Mesenteric fat pad (tissue), 1 donor: ENCODE measurements at places on chromosomes 4 and X.

- no peak for DNase-seq
Measured at GRCh38 chrX:9340598-9341290, 124.1 kb upstream of the TBL1X start.

DNA sequence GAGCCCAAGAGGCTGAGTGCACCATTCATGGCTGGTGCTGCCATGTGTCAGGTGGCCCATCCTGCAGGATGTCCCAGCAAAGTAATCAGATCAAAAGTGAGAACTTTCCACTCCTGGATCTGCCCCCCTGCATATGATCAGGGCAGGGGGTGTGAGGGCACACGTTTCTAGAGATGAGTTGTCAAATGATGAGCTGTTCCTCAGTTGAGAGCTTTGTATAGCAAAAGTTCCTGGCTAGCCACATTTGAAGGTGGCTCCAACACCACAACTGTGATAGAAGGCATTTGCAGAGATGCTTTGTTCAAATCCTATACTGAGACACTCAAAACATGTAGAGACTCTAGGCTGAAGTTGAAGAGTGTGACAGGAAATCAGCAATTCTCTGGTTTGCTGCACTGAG is 501.8 kb downstream of the BCOR start:
- DNase-seq: peak; percentile 5

- DNase-seq: no peak
Measured at GRCh38 chr4:124884316-124884715, 171.8 kb upstream of the ANKRD50 start.

DNA sequence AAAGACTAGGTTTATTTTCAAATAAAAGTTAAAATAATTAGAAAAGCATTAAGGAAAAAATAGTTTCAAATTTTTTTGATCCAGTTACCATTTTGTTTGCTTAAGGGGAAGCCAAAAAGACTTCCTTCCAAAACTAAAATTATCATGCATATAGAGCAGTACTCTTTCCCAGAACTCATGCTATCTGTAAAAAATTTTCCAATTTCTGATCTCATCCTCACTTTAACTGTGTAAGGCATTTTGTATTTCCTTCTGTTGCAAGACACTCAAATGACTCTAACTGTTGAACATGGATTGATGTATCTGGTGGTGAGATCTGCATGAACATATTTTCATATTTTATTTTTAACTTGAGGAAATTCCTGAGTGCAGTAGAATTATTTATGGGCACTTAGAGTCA is 150.1 kb downstream of the ADAM29 start:
- no peak for DNase-seq

DNA sequence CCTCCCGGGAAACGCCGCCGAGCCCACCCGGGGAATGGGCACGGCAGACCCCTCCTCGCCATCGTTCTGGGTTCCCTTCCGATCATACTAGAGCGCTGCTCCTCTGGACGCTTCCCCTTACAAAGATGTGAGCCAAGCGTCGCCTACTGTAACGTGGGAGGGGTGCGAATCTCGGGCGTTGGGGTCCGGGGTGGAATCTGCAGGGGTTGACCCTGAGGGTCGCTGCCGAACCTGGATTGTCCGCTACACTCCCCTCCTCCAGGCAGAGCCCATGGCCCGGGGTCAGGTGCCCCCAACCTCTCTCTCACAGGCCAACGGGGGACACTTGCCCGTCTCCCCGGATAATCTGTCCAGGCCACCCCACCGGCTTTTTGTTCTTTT is 13.8 kb downstream of the BCOR start:
- no peak for DNase-seq

GRCh38 chrX:96575011-96575410 is 109.6 kb upstream of the DIAPH2 start:
- no peak for DNase-seq

- DNase-seq: no peak
Measured at GRCh38 chrX:15785176-15785750, 5.0 kb upstream of the ZRSR2 start.

DNA sequence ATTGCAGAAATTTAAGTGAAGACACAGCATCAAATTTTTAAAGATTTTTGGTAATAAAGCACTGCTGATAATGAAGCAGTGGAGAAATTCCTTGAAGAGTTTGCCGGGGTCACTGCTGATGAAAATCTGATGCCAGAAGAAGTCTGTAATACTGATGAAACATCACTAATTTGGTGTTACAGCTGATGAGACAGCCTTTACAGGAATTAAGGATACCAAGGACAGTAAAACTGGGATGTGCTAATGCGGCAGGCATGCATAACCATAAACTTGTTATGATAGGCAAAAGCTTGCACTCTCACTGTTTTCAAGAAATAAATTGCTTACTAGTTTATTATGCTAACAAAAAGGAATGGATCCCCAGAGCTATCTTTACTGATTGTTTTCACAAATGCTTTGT is 52.9 kb upstream of the VEGFC start:
- DNase-seq: no peak

- no peak for DNase-seq
Measured at GRCh38 chrX:10112510-10112909, 44.3 kb upstream of the CLCN4 start.

DNA sequence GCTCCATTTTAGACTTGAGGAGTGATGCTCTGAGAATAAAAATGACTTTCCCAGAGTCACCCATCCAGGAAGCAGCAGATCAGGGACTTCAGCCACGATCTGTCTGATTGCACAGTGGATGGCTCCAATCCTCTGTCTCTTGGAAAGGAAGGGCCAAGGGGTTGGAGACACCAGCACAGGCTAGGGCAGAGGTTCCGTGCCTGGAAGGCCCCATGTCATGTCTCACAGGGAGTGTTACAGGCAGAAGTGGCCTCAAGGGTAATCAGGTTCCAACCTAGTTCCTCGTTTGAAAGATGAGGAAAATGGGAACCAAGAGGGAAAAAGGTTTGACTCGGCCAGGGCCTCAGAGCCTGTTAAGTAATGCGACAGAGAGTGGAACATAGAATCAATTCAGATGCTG is 160.0 kb downstream of the EFNB1 start:
- peak; percentile 11 for DNase-seq
